ENCODE measurements at places on chromosomes 3 and 15. TPM values are rescaled to one million over a fixed set of nuclear protein-coding genes. Genes with fewer than 3 reads are reported as not detected.

GRCh38 chr3:77191640-77192039 is 151.7 kb downstream of the ROBO2 start:
- no peak overlapping the region for H3K27ac ChIP-seq
- no peaks in the 10 kb centered on the region for H3K36me3 ChIP-seq
- H3K4me1 ChIP-seq: no peaks in the 10 kb centered on the region
- DNase-seq: no peak
- H3K4me3 ChIP-seq: no peak overlapping the region

DNA sequence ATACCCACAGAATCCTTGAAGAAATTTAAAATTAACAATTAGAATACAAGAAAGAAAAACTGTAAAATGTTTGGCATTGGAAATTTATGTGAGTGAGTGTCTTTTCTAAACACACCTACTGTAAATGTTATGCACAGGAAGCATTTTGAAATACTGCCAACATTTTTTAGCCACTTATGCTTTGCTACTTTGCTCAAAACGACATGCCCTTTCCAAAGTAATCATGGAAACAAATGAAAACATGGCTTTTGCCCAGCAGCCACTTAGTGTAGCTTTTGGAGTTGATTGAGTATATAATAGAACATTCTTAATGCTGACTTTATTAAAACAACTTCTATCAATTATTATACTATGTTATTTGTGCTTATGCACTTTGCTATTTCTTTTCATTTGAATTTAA is 823.0 kb downstream of the CADM2 start:
- no peaks in the 10 kb centered on the region for H3K27me3 ChIP-seq
- no peak overlapping the region for H3K27ac ChIP-seq
- H3K36me3 ChIP-seq: no peaks in the 10 kb centered on the region
- H3K4me1 ChIP-seq: no peaks in the 10 kb centered on the region
- H3K4me3 ChIP-seq: no peak overlapping the region
- no peak for DNase-seq

THSD4 gene
- 41.3 TPM for total RNA-seq

EFCC1 gene
- 1.6 TPM for total RNA-seq

DNA sequence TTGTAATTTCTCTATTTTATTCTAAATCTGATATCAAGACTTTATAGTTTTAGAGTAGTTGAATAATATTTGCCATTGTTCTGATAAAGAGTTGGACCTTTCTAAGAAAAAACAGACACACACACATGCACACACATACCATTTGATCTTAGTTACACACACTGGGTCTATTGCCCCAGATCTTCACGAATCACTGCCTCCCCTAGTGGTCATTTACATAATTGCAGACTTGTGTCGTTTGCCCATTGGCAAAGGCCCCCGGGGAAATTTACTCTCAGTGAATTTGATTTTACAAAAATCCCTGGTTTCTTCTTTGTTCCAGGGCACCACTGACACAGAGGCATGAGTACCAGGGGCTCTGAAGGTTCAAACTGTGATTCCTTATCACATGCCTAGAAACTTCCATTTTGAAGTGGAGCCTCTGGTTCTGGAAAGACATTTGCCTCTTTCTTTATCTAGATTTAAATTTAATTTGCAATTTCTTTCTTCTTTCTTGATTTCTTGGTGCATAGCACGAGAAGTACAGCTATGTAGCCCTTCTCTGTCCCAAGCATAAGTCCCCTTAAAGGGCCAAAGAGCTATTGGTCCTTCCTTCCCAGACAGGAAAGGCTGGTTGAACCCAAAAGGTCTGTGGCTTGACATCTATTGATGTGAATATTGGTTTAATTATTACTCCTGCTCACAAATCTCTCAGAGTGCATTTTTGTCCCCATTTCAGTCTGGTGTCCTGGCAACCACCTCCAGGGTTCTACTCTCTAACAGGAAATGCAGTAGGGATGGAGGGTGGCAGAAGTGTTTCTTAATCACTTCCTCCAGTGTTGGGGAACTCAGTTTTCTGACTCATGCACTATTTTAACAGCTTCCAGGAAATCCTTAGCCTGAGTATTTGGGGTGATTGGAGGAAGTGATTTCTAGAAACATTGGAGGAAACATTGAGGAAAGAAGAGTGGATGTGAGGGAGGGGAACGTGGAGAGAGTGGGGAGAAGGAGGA is 32.4 kb upstream of the SLC6A11 start:
- H3K36me3 ChIP-seq: no peaks in the 10 kb centered on the region
- H3K4me3 ChIP-seq: no peak overlapping the region
- DNase-seq: no peak
- H3K27ac ChIP-seq: no peak overlapping the region

CKMT1A gene
- total RNA-seq: not detected

COL6A5 gene
- not detected for total RNA-seq

All from breast epithelium (tissue), 4 donors.